Stimulated activated CD8-positive, alpha-beta memory T cell treated with anti-CD3 and anti-CD28 coated beads, Interleukin-4, amount 100 ng/mL, for 48 hours (primary cell): ENCODE measurements at places on chromosomes 1 and 21.

- no peak for DNase-seq
These were observed 65.8 kb downstream of the TRABD2B start for GRCh38 chr1:47931395-47931794.

GRCh38 chr1:93438716-93439115 is 9.2 kb upstream of the FNBP1L start:
- DNase-seq: no peak

GRCh38 chr1:145845514-145846161 is at the start of gene NUDT17:
Gene NUDT17 (plus strand): TSS chr1:145845630. CDS start chr1:145845641, 11 bp downstream.
- DNase-seq: peak; percentile 87

GRCh38 chr1:220786337-220787068 is at the start of gene MTARC1:
Gene MTARC1 (plus strand): TSS chr1:220786913. CDS start chr1:220786945, 32 bp downstream.
- DNase-seq: no peak

DNA sequence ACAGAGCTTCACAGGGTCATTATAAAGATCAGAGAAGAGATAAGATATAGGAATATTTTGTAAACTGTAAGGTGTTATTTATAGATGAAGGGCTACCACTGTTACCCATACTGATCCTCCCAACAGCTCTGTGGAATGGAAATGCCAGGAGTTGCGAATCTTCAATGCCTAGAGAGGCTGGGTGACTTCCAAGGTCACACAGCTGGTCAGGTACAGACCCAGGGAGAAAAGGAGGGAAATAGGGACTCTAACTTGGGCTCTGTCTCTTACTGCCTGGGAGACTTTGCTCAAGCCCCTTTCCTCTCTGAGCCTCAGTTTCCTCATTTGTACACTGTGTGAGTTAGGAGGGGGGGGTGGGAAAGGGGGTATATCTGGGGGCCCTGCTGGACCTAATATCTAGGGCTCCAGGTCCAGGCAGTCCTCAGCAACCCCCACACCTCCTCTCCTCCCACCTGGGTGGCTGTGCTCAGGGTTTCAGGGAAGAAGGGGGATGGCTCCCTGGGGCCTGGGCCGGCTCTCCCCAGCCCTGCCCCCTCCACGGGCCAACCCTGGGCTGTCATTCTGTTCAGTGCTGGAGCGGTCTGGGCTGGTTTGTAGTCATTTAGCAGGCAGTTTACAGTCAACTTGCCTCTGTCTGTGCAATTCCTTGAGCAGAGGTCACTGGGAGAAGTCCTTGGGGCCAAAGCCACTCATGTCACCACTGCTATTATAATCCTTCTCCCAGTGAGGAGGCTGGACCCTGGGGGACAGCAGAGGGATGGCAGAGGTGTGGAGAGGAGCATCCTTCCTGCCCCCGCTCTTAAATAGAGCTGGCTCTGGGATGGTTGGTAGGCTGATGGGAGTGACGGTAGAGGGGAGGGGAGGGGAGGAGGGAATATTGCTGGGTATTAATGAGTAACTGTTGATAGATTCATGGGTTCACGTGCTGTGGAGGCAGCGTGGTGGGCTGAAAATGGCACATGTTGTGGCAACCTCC is 1.7 kb downstream of the BSND start:
- no peak for DNase-seq

GRCh38 chr1:22026924-22027289 is 25.4 kb downstream of the CELA3A start:
- no peak for DNase-seq

DNA sequence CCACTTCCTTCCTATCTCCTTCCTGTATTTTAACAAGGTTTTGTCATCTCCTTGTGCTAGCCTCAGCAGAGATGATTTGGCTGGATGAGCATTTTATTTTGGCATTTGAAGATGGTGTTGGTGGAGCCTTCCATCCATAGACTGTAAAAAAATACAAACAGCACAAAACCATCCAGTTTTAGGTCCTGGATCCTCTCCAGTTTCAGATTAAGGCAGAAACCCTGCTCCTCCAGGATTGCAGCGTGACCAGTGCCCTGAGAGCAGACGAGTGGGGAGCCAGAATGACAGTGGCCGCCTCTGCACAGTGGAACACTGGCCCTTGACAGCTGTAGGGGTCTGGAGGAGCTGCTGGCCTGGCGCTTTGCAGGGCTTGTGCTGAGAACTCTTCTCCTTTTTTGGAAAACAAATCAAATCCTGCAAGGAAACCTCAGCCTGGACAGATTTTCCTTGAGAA is 72.2 kb upstream of the GADD45A start:
- DNase-seq: no peak

DNA sequence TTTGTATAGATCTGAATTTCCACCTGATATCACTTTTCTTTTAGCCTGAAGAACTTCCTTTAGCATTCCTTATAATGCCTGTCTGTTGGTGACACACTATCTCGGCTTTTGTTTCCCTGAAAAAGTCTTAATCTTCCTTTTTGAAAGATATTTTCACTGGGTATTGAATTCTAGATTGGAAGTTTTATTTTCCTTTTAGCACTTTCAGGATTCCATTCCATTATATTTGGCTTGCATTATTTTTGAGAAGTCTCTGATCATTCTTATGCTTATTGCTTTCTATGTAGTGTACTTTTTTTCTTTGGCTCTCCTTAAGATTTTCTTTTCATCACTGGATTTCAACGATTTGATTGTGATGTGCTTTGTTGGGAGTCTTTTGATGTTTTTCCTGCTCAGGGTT is 510.7 kb downstream of the RWDD3 start:
- DNase-seq: no peak

DNA sequence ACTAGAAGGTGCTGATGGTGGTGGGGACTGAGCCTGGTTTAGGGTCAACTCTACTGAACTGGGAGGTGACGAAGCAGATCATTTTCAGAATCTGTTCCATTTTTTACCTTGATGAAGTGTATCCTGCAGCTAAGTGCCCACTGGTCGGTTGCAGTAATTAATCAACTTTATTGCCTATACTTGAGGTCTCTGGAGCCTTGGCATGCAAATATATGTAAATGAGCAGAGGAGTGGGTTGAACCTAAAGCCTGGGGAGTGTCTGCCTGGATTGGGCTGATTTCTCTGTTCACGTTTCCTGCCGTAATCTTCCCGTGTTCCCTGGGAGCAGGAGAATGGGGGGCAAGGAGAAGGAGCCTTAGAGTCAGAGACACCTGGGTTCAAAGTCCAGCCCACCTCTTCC is 286.8 kb downstream of the PTPRU start:
- no peak for DNase-seq

DNA sequence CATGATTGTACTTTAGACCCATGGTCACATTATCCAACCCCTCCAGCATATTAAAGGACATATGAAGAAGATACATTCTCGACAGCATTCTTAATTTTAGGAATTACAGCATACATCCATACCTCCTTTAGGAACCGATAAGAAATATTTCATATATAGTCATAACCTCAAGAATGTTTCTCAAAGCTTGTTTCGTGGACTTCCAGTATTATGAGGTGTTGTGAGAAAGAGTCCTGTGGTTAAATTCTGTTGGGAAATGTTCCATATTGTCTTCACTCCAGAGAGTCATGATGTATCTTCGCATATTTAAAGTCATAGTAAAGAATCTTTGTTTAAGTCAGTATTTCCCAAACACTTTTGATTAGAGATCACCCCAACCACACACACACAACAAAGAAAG is 321.0 kb upstream of the SNX7 start:
- no peak for DNase-seq

- DNase-seq: no peak
These were observed 9.8 kb upstream of the SSX2IP start for GRCh38 chr1:84700070-84700469.

- no peak for DNase-seq
These were observed 3.1 kb downstream of the SLC5A9 start for GRCh38 chr1:48225579-48225978.

GRCh38 chr1:49686107-49686506 is 337.6 kb downstream of the AGBL4 start:
- DNase-seq: no peak

GRCh38 chr1:154865442-154866256 is 4.4 kb downstream of the KCNN3 start:
- DNase-seq: no peak

DNA sequence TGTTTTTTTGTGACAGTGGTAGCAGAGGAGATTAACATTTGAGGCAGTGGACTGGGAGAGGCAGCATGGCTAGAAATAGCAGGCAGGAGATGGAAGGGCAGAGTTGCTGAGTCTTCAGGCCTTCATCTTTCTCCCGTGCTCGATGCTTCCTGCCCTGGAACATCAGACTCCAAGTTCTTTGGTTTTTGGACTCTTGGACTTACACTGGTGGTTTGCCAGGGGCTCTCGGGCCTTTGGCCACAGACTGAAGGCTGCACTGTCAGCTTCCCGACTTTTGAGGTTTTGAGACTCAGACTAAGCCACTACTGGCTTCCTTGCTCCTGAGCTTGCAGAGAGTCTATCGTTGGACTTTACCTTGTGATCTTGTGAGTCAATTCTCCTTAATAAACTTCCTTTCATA is 24.2 kb upstream of the LEFTY2 start:
- DNase-seq: no peak

DNA sequence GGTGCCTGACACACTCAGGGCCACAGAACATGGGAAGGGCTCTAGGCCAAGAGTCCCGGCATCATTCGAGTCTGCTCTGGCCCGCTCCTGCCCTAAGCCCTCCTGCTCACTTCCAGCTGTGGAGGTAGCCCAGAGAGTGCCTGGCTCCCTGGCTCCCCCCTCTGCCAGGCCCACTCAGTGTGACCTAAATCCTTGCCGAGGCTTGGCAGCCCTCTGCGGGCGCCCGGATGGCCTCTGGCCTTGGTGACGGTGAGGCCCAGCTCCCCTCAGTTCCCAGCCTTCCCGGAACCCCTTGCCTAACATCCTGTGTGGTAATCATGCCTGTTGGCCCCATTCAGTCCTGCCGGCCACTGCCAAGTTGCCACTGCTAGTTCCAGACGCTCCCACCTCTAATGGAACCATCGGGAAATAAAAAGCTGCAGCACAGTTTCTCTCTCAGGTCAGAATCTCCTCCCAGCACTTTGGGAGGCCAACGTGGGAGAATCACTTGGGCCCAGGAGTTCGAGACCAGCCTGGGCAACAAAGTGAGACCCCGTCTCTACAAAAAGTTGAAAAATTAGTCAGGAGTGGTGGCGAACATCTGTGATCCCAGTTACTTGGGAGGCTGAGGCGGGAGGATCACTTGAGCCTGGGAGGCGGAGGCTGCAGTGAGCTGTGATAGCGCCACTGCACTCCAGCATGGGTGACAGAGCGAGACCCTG is 1.2 kb upstream of the H6PD start:
- DNase-seq: no peak

GRCh38 chr1:225418059-225418458 is 9.8 kb downstream of the LBR start:
- no peak for DNase-seq

GRCh38 chr1:243793298-243793697 is 56.7 kb downstream of the AKT3 start:
- DNase-seq: no peak

- no peak for DNase-seq
These were observed 11.4 kb upstream of the ZBTB21 start for GRCh38 chr21:42021371-42022090.

GRCh38 chr1:114008480-114008941 is 29.2 kb downstream of the OLFML3 start:
- no peak for DNase-seq

DNA sequence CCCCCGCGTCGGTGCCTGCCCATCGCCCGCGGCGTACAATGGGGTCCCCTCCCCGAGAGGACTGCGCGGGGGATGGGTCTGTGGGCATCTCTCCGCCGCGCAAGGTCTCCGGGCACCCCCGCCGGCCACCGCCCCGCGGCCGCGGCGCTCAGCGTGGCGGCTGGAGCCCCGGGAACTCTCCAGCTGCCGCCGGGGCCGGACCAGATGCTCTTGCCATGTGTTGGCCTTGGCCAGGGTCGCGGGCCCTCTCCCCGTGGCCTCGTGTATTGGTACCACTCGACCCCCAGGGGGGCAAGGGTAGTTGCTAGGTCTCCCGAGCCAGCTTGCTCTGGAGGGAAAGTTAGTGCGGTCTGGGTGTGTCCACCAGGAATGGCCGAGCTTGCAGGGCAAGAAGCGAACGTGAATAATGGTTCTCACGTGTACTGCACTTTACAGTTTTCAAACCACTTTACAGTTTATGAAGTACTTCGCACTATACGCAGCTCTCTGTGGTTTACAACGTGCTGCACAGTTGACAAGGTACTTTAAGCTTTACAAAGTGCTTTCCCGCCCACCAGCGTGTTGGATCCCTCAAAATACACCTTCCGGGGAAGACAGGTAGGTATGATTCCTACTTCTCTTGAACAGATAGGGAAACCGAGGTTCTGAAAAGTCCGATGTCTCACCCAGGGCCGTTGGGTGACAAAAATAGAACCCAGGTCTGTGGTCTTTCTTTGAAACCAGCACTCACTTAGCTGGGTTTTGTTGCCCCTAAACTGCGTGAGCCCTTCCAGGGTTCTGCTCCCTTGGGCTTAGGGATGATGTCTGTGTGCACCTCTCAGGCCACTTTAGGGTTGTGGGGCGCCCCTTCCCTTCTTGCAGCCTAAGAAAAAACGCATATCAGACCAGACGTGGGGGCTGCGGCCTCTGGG is 1.2 kb downstream of the EPHB2 start:
- DNase-seq: no peak

GRCh38 chr21:31195334-31196015 is 148.6 kb downstream of the TIAM1 start:
- DNase-seq: no peak
